ENCODE measurements at places on chromosomes 4 and X. TPM values are rescaled to one million over a fixed set of nuclear protein-coding genes. Genes with fewer than 3 reads are reported as not detected.

DNA sequence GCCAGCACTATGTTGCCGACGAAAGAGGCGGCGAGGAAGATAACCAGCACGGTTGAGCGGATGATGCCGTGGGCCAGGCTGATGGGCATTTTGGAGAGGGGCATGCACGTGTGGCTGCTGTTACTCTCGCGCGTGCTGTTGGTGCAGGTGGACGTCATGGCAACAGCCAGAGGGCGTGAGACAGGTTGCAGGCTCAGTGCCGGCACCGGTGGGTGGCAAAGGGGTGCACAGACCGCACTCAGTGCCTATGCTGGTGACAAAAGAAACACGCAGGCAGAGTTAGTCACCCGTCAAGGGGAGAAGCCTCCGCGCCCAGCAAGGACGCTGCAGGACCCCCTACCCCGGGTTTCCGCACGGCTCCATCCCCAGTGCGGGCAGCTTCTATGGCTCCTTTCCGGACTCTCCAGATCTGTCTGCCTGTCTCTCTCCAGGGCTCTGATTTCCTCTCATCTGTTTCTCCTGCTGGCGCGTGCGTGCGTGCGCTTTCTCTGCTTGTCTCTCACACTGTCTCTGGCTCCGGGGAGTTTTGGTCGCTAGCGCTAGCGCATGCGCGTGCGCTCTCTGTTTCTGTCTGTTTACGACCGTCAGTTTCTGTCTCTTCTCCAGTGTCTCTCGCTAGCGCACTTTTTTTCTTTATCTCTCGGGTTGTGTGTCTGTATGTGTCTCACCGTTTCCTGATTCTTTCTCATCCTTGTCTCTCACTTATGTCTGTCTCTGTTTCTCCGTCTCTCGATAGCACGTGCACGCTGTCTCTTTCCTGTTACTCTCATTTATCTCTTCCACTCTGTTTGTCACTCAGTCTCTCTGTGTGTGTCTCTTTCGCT is 2.1 kb downstream of the GPR101 start:
- DNase-seq, result peak; percentile 27

- no peak for DNase-seq
Measured at GRCh38 chrX:97860226-97860625, 976.5 kb downstream of the RPA4 start.

MRPS18C gene
- 40.4 TPM for polyA plus RNA-seq

PLS3 gene
- 70.8 TPM for polyA plus RNA-seq

Data from large intestine (tissue), 12 donors.